ENCODE measurements at places on chromosomes 12 and 14. TPM values are rescaled to one million over a fixed set of nuclear protein-coding genes. Genes with fewer than 3 reads are reported as not detected.
A peak's percentile ranks its signal among the peaks of the same experiment; 100 is the strongest.

GRCh38 chr12:120081641-120082040, 34.9 kb downstream of the RAB35 start:
- DNase-seq = no peak

DNA sequence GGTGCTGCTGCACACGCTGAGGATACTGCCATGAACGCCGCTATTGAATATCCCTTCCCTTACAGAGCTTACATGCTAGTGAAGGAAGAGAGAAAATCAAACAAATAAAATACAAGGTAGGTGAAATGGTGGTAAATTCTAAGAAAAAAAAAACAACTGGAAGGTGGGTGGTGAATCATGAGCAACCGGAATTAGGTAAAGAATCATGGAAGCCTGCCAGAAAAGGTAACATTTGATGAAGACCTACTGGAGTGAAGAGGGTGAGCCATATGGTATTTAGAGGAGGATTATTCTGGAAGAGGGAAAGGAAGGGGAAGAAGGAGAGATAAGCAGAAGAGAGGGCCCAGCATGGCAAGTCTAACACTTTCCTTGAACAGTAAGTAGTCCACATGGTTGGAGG, 76.1 kb downstream of the LRIG3 start:
- DNase-seq = no peak

The WBP11 gene
- total RNA-seq = 15.4 TPM

GRCh38 chr14:95885866-95886265, 9.2 kb downstream of the TUNAR start:
- peak; percentile 74 for DNase-seq

DNA sequence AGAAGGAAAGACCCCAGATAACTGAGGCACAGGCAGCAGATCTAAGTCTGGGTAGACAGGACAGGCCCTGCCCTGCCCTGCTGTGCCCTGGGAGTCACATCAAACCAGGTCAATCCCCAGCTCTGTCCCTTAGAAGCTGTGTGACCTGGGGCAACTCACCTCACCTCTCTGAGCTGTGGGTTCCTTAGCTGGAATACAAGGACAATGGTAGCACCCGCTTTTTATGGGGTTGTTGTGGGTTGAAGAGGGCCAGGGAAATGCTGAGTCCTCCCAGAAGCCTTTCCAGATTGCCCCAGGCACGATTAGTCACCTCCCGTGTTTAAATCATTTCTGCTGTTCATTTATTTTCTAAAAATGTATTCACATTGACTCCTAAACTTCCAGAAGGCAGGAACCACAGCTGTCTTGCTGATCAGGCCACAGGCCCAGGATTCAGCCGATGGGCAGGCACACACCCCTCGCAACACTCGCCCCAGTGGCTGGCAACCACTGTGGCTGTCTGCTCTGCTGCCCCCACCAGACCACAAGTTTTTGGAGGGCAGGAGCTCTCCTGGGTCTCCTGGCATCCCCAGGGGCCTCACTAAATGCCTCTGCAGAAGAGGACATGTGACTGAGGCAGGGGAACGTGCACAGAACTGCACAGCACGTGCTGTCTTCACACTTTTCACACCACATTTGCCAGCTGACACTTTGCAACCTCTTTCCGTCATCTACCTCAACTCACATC, 3.0 kb downstream of the SELPLG start:
- peak; percentile 87 for DNase-seq

- DNase-seq = no peak
Measured at GRCh38 chr12:105342464-105342863, 12.0 kb downstream of the C12orf75 start.

- DNase-seq = no peak
Measured at GRCh38 chr12:12384571-12385340, 27.9 kb downstream of the BORCS5 start.

DNA sequence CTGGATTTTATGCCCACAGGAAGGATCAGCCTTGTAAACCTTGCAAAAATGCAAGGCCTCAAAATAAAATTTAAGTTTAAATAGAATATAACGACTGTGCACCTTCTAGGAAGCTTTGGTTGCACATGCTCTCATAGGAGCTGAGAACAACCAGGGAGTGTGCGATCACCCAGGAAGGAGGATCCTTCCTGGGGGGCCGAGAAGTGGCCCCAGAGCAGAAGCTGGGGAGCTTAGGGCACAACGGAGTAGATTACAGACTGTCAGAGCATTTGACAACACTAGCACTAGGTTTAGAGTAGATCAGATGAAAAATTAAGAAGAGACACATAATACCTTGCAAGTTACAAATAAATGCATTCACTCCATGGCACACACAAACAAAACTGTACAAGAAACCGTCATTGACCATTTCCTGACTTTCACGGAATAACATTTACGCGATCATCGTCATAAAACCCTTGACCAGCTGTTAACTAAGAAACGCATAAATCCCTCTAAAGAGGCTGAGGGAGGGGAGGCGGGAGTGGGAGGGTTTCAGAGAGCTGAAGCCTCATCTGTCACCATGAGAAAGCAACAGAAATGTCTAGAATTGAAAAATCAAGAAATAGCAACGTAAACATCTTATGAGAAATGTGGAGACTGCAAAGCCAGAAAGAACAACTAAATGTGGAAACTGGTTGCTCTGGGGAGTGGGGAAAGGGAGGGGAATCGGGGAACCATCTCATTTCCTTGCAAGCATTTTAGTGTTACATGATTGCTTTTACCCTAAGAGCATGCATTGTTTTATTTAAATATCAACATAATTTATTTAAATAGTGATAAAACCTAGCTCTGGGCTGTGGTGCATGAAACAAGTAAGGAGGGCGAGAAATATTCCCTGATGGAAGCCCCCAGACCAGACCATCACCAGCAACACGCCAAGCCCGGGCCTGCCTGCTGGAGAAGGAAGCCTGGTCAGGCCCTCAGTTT, 13.1 kb upstream of the CCDC85C start:
- DNase-seq = no peak

The MSRB3 gene
- total RNA-seq = 22.0 TPM

DNA sequence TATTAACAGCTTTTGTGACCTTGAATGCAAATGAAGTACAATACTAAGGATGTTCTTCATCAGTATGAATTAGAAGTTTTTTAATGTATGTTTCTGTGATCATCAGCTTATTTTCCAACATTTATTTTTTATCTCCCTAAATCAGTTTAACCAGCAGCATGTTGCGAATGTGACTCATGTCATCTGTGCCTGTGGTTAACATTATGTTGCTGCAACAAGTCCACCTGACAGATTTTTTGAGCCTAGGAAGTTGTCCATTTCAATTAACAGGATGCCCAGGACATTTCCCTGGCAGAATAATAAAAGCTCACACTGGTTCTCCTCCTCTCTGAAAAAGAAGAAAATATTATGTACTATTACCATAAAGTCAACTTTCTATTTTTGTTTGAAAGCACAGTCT, 155.5 kb downstream of the SYT1 start:
- DNase-seq = peak; percentile 19

DNA sequence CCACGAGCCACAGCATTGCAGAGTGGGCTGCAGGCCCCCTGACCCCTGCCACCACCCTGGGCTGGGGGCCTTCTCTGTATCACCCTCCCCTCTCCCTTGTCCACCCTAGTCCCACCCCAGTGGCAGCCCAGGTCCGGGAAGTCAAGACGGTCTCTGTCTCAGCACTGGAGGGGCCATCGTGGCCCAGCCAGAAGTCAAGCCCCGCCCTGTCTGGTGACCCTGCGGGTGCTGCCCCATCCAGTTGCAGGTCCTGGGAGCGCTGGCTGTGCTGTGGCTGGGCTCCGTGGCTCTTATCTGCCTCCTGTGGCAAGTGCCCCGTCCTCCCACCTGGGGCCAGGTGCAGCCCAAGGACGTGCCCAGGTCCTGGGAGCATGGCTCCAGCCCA, 2.7 kb downstream of the PLD4 start:
- DNase-seq = no peak

DNA sequence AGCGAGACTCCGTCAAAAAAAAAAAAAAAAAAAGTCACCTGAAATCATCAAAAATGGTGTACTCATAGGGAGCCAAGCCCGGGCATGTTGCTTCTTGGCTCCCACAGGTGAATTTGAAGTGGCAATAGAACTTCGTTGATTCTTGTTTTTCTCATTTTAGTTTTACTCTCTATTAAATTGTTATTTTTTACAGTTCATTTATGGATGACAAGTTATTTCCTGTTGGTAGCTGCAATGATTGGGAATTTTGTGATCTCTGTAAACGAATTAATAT, 1.3 kb downstream of the TM7SF3 start:
- DNase-seq = no peak

DNA sequence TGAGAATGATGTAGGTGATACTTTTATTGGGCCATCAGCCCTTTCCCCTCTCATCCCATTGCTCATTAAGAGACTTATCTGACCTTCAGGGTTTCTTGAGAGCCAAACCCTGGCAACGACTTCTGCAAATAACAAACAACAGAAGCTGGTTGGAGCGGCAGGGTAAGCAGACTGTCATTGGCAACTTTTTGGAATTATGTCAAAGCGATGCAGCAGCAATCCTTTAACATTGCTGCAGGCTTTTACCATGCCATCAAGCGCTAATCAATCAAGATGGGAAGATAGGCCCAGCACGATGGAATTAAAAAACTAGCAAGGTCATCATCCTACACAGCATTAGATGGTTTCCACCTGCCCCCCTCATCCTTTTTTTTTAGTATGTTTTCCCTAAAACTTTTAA, 406.1 kb upstream of the PDE3A start:
- DNase-seq = no peak

GRCh38 chr12:127555071-127555470, 711.9 kb upstream of the TMEM132C start:
- DNase-seq = no peak
